ENCODE measurements at places on chromosomes 5 and 9.

GRCh38 chr5:159017786-159018185, 81.9 kb downstream of the EBF1 start:
- peak; percentile 21 for DNase-seq
- H3K27ac ChIP-seq, result no peak overlapping the region
- H3K27me3 ChIP-seq, result no peaks in the 10 kb centered on the region
- no peak overlapping the region for H3K4me3 ChIP-seq
- H3K4me1 ChIP-seq, result peaks cover 3% of the 10 kb centered on the region
- no peaks in the 10 kb centered on the region for H3K36me3 ChIP-seq

- no peak for DNase-seq
- no peaks in the 10 kb centered on the region for H3K4me1 ChIP-seq
- no peak overlapping the region for H3K27ac ChIP-seq
Measured at GRCh38 chr9:10479172-10479571, 133.6 kb downstream of the PTPRD start.

DNA sequence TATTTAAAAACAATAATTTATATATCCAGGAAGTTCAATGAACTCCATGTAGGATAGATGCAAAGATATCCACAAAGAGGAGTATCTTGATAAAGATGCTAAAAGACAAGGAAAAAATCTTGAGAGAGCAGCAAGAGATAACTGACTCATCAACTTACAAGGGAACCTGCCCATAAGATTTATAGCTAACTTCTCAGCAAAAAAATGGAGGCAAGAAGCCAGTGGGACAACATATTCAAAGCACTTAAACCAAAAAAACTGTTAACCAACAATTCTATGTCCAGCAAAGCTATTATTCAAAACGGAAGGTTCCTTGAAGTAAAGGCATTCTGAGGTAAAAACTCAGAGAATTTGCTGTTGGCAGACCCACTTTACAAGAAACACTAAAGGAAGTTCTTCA, 20.3 kb downstream of the RABGAP1 start:
- DNase-seq, result no peak
- no peak overlapping the region for H3K27ac ChIP-seq
- no peak overlapping the region for H3K4me3 ChIP-seq
- no peaks in the 10 kb centered on the region for H3K4me1 ChIP-seq
- H3K36me3 ChIP-seq, result peaks cover 11% of the 10 kb centered on the region
- H3K27me3 ChIP-seq, result no peaks in the 10 kb centered on the region

- H3K27ac ChIP-seq, result no peak overlapping the region
- DNase-seq, result no peak
- H3K4me1 ChIP-seq, result peaks cover 3% of the 10 kb centered on the region
- H3K36me3 ChIP-seq, result no peaks in the 10 kb centered on the region
Measured at GRCh38 chr5:57690724-57691123, 208.1 kb upstream of the ACTBL2 start.

DNA sequence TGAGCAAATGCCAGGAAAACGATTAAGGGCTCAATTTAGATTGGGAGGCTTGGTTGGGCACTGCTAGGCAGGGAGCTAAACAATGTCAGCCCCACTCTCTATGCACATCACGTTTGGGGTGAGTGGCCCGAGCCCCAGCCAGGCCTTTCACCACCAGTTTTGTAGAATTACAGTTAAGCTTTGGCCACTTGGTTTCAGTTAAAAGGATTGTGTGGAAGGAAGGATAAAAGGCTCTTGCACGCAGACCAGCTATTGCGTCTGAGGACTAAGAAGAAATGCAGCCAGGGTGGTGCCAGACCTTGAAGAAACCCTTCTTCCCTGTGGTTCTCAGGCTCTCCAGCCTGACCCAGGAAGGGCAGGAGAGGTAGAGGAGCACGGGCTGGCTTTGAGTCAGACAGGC, 125.3 kb upstream of the SLC44A1 start:
- no peaks in the 10 kb centered on the region for H3K36me3 ChIP-seq
- H3K27me3 ChIP-seq, result no peaks in the 10 kb centered on the region
- no peak overlapping the region for H3K4me3 ChIP-seq
- H3K27ac ChIP-seq, result no peak overlapping the region
- H3K4me1 ChIP-seq, result peaks cover 4% of the 10 kb centered on the region

- no peak for DNase-seq
- H3K4me3 ChIP-seq, result no peak overlapping the region
- H3K27ac ChIP-seq, result no peak overlapping the region
- no peaks in the 10 kb centered on the region for H3K4me1 ChIP-seq
Measured at GRCh38 chr9:107214915-107215314, 68.2 kb upstream of the RAD23B start.

DNA sequence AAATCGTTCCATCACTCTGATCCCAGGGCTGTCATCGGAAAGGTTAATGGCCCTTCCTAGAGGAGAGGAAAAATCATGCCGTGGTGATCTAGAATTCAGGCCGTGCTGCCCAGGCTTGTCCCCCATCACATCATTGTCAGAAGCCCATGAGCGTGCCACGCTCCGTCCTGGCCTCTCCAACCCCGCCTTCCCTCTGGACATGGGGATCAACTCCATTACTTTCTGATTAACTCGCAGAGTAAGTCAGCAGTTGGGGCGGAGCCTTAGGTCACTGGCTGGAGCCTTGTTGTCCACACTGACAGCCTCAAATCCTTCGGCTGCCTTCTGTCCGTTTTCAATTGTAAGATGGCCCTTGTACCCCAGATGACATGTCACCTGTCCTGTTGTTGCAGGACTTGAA, 75.0 kb downstream of the MVB12B start:
- H3K4me3 ChIP-seq, result no peak overlapping the region
- H3K4me1 ChIP-seq, result peaks cover 4% of the 10 kb centered on the region
- no peak overlapping the region for H3K27ac ChIP-seq
- H3K27me3 ChIP-seq, result no peaks in the 10 kb centered on the region

DNA sequence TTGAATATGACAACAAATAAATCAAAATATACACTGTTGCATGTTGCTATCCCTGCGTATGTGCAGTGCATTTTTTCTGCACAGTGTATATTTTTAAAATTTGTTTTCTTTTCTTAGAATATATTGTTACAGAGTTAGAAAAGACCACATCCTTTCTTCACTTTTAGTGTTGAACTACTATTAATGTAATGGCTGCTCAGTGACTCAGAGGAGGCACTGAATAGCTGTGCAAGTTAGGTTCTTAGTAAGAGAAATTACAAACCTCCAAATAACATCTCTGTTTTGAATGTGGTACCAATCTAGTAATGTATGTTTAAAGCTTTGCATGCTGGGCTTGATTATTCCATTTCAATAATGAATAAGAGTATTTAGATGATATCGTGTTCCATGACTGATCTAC, 208.9 kb upstream of the PRR16 start:
- no peaks in the 10 kb centered on the region for H3K27me3 ChIP-seq
- no peak for DNase-seq
- no peak overlapping the region for H3K4me3 ChIP-seq
- H3K27ac ChIP-seq, result no peak overlapping the region

DNA sequence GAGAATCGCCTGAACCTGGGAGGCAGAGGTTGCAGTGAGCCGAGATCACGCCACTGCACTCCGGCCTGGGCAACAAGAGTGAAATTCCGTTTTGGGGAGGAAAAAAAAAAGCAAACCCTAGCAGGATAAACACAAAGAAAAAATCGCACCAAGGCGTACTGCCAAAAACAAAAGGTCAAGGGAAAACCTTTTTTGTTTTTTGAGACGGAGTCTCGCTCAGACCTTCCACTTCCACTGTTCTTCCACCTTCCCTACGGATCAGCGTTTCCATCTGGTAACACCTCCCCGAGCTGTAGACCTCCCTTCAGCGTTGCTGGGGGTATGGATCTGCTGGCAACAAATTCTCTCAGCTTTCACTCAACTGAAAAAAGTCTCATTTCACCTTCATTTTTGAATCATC, 20.1 kb upstream of the FCN2 start:
- no peak for DNase-seq
- no peaks in the 10 kb centered on the region for H3K36me3 ChIP-seq
- H3K4me3 ChIP-seq, result no peak overlapping the region
- no peak overlapping the region for H3K27ac ChIP-seq

DNA sequence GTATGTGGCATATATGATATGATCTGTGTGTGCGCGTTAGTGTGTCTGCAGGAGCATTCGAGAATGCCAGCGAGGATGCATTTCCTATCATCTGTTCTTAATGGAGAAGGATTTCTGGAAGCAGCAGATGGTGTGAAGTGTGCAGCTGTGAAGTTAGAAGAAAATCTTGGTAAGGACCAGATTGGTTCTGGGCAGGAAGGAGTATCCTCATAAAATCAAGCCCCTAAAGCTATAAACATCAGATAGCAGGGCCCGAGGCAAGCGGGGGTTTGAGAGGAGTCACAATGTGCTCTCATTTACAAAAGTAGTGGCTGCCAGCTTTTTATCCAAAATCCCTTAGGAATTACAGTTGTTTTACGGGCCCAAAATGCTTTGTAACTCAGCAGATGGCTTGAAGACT, 40.0 kb downstream of the DAPK1 start:
- DNase-seq, result no peak
- no peak overlapping the region for H3K4me3 ChIP-seq
- H3K4me1 ChIP-seq, result peaks cover 7% of the 10 kb centered on the region
- no peaks in the 10 kb centered on the region for H3K27me3 ChIP-seq

- no peaks in the 10 kb centered on the region for H3K27me3 ChIP-seq
- no peak overlapping the region for H3K27ac ChIP-seq
- no peak for DNase-seq
- H3K36me3 ChIP-seq, result no peaks in the 10 kb centered on the region
- H3K4me1 ChIP-seq, result no peaks in the 10 kb centered on the region
Measured at GRCh38 chr9:31908158-31908890, 476.1 kb upstream of the ACO1 start.

GRCh38 chr5:57442080-57442839, 40.4 kb downstream of the ACTBL2 start:
- H3K4me1 ChIP-seq, result no peaks in the 10 kb centered on the region
- H3K4me3 ChIP-seq, result no peak overlapping the region
- no peaks in the 10 kb centered on the region for H3K27me3 ChIP-seq
- H3K27ac ChIP-seq, result no peak overlapping the region
- no peak for DNase-seq

GRCh38 chr5:159209438-159210209, at the start of gene RNF145:
Gene RNF145 (minus strand): TSS chr5:159209553. CDS start chr5:159203617, 5,936 bp downstream.
- no peaks in the 10 kb centered on the region for H3K27me3 ChIP-seq
- H3K4me1 ChIP-seq, result peaks cover 3% of the 10 kb centered on the region
- H3K27ac ChIP-seq, result peak within 1 kb of the TSS; percentile 69

DNA sequence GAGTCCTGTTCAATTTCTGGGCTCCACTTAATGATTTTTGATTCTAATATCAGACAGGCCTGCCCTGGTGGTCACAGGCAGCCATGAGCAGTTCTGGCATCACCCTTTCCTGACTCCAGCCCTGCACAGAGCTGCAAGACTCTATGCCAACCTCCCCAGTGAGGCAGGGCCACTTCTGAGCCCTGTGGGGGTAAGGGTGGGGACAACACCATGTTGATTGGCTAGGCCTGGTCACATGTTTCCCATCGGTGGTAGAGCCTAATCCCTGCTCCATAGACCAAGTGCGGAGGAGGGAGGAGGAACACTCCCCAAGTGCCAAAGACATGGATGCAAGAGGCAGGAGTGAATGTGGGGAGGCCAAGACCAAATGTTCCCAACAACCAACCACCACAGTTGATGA, 134.6 kb downstream of the PHF2 start:
- no peak overlapping the region for H3K27ac ChIP-seq
- H3K4me1 ChIP-seq, result no peaks in the 10 kb centered on the region
- no peaks in the 10 kb centered on the region for H3K27me3 ChIP-seq
- no peak for DNase-seq

DNA sequence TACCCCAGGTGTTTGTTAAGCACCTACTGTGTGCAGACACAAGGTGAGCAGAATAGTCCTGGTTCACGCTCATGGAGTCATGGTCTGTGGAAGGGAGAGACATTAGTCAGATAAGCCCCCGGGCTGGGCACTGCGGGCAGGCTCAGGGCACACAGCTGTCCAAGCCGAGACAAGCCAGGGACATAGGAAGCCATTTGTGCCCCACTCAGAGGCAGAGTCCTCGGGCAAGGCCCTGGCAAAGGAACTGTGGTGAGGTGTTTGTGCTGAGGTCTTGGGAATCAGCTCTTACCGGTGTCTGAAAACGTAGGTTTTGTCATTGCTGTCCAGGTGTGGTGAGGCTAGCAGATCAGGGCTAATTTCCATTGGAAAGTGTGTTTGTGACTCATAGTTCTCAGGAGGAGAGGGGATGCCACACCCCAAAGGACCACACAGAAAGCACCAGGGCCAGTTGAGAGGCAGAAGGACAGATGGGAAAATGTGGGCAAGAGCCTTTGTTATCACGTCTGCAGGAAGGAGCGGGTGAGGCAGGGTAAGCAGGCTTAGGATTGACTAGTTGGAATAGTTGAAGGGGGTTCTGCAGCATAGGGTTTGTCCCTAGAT, 46.1 kb upstream of the NEURL1B start:
- H3K4me3 ChIP-seq, result no peak overlapping the region
- no peak for DNase-seq
- H3K36me3 ChIP-seq, result no peaks in the 10 kb centered on the region
- H3K4me1 ChIP-seq, result no peaks in the 10 kb centered on the region
- no peaks in the 10 kb centered on the region for H3K27me3 ChIP-seq

- H3K27me3 ChIP-seq, result no peaks in the 10 kb centered on the region
- no peak overlapping the region for H3K27ac ChIP-seq
- H3K4me3 ChIP-seq, result no peak overlapping the region
- no peak for DNase-seq
- no peaks in the 10 kb centered on the region for H3K4me1 ChIP-seq
Measured at GRCh38 chr9:111926421-111926875, 29.8 kb downstream of the UGCG start.

GRCh38 chr5:156366521-156366920, 39.6 kb downstream of the SGCD start:
- H3K4me1 ChIP-seq, result no peaks in the 10 kb centered on the region
- no peaks in the 10 kb centered on the region for H3K36me3 ChIP-seq
- no peak overlapping the region for H3K27ac ChIP-seq
- no peaks in the 10 kb centered on the region for H3K27me3 ChIP-seq
- no peak for DNase-seq

GRCh38 chr5:172111852-172112225, 76.2 kb downstream of the STK10 start:
- no peaks in the 10 kb centered on the region for H3K27me3 ChIP-seq
- H3K27ac ChIP-seq, result no peak overlapping the region

- H3K27ac ChIP-seq, result no peak overlapping the region
- H3K4me1 ChIP-seq, result peaks cover 2% of the 10 kb centered on the region
- peaks cover 29% of the 10 kb centered on the region for H3K36me3 ChIP-seq
- H3K27me3 ChIP-seq, result no peaks in the 10 kb centered on the region
- DNase-seq, result no peak
Measured at GRCh38 chr9:123085916-123086315, 52.4 kb downstream of the GPR21 start.

DNA sequence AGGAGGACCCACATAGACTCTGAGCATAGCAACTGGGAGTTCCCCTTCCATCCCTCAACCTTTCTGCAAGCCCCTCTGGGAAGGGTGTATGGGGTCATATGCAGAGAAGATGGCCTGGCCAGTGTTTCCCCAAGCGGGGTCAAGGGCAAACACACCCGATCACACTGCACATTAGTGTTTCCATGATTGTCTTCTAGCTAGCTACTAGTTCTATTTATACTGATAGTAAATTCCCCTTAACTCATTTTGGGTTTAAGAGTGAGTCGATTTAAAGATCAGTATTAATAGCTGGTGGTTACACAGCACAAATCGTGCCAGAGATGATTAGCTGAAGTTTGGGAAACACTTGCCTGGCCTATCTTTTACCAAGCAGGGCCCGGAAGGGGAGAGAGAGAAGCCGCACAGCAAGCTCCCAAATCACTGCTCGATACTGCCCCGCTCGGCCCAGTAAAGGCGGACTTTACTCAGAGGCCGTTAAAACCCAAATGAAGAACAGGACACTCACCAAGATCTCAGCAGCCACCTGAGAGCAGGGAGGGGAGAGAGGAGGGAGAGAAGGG, 29.4 kb upstream of the TNIP1 start:
- H3K27me3 ChIP-seq, result no peaks in the 10 kb centered on the region
- H3K27ac ChIP-seq, result no peak overlapping the region
- peaks cover 15% of the 10 kb centered on the region for H3K36me3 ChIP-seq
- DNase-seq, result no peak
- no peak overlapping the region for H3K4me3 ChIP-seq
